ENCODE measurements at places on chromosomes 3 and 15.
A peak's percentile ranks its signal among the peaks of the same experiment; 100 is the strongest.

DNA sequence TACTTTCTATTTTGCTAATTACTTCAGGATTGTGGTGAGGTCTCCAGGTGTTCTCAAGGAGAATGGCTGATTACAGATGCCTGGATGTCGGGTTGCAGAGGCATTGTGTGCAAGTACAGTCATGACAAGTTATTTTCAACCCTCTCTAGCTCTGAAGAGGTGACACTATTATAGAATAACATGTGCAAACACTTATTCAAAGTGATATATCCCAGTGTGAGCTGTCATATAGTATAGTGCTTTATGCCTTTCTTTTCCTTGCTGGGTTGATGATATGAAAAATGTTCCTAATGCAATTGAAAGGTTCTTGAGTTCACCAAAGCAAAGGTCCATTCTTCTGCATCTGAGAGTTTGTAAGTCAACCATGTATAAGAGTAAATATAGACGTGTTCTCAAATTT is 167.2 kb downstream of the SPATA16 start:
- no peak for DNase-seq

- no peak for DNase-seq
Observed at GRCh38 chr3:101219842-101220560, 100.4 kb downstream of the IMPG2 start.

- DNase-seq, result peak; percentile 99
Observed at GRCh38 chr15:32870240-32871033, 152.6 kb downstream of the GREM1 start.

- DNase-seq, result no peak
Observed at GRCh38 chr3:77915336-77915735, 875.4 kb downstream of the ROBO2 start.

DNA sequence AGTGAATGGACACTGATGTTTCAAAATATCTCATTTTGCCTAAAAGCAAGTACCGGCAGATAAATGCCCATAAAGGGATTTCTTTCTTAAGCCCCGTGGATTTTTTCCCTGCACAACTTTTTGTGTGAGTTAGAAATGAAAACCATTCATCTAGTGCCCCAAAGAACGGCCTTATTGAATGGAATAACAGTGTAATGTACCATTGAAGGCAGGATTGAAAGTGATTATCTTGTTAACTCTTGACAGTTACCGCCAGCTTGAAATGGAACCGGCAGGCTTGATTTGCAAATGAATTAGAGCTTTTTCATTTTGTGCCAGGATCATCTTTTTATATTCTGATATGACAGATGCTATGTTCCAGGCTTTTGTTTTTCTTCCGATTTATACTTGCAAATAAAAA is 162.2 kb downstream of the RSRC1 start:
- no peak for DNase-seq

DNA sequence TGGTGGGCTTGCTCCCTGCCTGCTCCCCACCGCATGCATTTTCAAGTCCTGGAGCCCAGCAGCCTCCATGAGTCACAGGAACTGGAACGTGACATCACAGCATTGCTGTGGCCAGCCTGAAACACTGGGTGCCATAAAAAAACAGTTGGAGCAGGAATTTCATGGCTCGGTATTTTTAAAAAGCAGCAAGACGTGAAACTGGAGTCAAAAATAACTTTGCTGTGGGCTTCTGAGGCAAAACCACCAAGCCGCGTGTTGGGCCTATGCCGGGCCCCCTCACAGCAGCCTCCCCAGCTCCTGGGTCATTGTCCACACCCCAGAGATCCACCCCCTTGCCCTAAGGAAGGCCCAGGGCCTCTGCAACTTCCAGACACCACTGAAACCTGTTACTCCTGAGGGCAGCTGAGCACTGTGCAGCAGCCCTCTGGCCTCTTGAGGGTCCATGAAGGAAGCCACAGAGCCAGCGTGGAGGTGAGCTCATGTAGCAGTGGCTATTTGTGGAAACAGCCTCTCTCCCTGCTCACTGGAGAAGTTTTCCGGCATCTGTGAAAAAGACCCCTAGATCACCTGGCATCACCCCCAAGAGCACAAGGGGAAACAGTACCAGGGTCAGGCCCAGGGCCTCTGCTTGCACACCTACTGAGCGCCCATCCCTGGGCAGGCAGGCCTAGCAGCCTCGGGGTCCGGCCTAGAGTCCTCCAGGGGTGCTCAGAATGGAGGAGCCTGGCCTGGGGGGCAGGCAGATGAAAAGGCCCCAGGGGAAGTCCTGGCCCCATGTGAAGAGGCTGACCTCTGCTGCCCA is 34.0 kb upstream of the DUSP7 start:
- peak; percentile 71 for DNase-seq

DNA sequence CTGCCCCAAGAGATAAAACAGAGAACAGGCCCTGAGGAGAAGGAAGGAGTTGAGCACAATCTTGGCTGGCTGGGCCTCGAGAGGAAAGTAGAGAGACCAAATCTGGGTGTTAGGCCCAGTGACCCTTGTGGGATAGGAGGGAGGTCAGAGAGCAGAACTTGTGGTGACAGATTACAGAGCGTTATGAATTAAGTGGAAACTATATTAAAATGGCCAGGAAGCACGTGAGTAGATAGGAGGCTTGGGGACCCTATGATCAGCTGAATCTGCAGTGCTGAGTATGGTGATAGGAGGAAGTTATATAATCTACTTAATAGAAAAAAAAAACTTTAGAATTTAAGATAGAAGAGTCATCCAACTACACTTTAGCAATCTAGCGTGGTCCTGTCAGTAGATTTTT is 30.0 kb downstream of the ST6GAL1 start:
- no peak for DNase-seq

GRCh38 chr15:85398822-85399221 is 18.4 kb downstream of the AKAP13 start:
- DNase-seq, result no peak

DNA sequence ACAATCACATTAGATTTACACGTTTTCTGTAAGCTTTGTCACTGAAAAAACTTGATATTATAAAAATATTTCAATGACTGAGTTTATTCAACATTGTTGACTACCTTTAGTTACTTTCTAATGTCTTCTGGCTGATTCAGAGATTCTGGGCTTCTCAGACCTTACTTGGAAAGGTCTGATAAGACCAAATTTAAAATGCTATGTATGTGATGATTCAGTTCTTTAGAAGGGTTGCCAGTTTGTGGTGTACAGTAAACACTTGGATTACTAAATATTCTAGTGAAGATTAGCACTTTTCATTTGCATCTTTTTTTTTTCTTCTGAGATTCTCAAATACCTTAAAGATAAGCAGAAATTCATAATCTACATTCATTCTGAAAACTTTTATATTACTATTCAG is 49.8 kb downstream of the SGO1 start:
- no peak for DNase-seq

- DNase-seq, result no peak
Observed at GRCh38 chr3:169578381-169579024, 85.0 kb downstream of the MECOM start.

- DNase-seq, result no peak
Observed at GRCh38 chr3:38141952-38142273, 3.5 kb downstream of the MYD88 start.

GRCh38 chr3:151074256-151074655 is 11.2 kb upstream of the MED12L start:
- DNase-seq, result no peak

Measured in fibroblast of gingiva (primary cell).